ENCODE measurements at places on chromosomes 12 and 14.
A peak's percentile ranks its signal among the peaks of the same experiment; 100 is the strongest.

- DNase-seq = no peak
Measured at GRCh38 chr14:84340938-84341337, 1189.0 kb upstream of the FLRT2 start.

DNA sequence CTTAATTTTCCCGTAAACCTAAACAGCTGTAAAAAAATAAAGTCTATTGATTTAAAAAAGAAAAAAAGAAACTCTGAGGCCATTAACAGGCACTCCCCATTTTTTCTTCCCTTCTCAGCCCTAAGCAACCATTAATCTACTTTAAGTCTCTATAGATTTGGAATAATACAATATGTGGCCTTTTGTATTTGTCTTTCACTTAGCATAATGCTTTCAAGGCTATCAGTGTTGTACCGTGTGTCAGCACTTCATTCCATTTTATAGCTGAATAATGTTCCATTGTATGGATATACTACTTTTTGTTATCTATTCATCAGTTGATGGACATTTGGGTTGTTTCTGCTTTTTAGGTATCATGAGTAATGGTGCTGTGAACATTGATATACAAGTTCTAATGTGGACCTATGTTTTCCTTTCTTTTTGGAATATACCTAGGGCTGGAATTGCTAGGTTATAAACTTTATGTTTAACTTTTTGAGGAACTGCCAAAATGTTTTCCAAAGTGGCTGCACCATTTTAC, 15.7 kb downstream of the CREBL2 start:
- DNase-seq = no peak

DNA sequence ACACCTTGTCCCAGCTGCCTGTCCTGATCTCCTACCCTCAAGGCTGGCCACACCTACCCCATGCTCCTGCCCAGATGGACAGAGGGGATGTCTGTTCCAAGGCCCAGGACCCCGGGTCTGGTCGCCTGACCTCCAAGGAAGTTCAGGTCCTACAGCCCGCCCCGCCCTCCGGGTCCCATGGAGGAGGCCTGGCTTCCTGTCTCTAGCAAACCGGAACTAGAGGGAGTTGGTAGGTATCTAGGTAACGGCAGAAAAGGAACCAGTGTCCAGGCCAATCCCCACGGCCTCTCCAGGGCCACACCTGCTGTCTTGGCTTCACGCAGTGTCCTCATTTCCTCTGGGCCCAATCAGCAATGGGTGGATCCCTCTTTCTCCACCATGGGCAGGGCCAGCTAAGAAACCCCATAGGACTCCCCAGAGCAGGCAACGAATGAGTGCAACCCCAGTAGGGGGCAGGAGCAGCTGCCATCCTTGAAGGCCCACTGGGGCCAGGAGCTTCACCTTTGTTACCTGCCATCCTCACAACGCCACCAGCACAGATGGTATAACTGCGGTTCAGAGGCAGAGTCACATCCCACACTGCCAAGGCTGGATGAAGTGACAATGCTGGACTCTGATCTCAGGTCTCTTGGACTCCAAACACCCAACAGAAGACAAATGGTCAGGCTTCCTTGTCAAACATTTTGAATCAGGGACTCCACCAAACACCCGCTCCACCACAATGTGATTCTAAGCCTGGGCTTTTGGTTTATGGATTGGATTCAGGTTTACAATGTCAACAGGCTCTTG, 25.1 kb upstream of the RPLP0 start:
- DNase-seq = peak; percentile 76

DNA sequence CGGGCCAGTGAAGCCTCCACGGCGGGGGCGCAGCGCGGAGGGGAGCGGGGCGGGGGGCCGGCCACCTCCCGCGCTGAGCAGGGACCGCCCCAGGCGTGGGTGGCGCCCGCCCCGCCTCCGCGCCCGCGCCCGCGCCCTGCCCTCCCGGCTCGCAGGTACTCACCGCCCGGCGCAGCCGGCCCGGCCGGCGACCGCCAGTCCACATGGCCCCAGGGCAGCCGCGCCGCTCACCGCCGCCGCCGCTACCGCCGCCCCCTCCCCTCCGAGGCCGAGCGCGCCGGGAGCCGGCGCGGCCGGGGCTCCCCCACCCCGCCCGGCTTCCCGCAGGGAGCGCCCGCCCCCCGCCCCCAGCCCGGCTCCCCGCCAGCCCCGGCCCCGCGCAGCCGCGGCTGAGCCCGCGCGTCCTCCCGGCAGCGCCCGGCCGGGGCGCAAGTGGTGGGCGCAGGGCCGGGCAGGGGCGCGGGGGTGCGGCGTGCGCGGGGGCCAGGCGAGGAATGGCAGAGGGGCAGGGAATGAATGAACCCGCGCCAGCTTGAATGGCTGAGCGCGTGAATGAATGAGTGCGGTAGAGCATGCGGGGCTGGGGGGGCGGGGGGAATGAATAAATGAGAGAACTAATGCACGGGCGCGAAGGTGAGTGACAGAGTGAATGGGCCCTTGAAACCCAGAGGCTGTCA, at the start of gene BEGAIN:
BEGAIN (minus strand) TSS at position 332 of the 677 bp plus-strand sequence; CDS start at position 205, 127 bp downstream.
- DNase-seq = no peak

DNA sequence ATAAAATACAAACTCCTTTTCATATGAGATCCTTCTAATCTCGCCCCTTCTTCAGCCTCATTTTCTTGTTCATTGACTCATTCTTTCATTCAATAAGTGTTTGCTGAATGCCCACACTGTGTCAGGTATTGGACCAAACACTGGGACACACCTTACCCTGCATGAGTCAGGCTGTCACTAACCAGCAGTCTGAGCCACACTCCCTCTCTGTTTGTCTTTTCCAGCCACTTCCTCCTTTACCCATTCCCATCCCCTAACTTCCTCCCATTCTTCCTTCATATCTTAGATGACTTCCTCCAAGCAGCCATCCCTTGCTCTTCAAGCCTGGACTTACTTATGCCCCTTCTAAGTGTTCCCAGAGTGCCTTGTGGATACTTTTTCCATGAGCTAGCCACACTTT, 27.0 kb upstream of the HIF1A start:
- peak; percentile 36 for DNase-seq

DNA sequence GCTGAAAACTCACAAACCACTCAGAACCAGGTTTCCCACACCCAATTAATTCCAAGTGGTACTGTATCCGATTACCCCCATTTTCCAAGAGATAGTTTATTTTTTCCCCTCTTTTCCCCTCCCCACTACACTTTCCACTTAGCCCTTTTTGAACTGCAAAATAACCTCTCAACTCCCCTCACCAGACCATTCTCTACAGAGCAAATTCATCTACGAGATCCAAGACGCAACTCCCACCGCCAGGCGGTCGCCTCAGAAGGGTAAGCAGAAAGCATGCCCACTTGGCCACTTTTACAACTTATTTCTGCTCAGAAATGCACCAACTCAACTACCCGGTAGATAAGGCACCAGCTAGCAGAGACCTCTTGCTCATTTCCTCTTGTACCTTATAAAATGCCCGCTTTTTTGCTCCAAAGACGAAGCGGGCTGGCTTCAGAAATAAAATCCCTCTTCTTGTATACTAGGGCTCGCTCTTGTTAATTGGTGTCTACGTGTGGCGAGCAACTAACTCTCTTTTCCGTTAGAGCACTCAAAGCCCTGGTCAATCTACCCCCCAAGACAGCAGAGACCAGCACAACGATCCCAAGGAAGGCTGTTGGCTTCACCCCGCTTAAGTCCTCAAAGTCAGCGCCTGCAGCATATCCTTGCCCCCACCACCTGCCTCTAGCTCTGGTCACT, 910 bp upstream of the SRP54 start:
- DNase-seq = peak; percentile 59

DNA sequence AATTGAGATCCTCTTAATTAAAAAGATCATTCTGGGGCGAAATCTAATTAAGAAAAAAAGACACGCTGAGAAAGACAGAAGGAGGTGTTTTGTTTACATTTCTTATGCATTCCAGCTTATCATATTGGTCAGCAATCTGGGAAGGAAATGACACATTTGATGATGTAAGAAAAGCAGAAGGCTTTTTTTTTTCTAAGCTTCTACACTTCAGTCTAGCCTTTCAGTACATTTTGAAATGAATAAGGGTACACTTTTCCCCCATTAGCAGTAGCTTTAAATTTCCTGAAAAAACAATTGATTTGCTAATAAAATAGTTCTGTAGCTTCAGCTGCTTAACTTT, 5.9 kb upstream of the GSC start:
- DNase-seq = no peak

DNA sequence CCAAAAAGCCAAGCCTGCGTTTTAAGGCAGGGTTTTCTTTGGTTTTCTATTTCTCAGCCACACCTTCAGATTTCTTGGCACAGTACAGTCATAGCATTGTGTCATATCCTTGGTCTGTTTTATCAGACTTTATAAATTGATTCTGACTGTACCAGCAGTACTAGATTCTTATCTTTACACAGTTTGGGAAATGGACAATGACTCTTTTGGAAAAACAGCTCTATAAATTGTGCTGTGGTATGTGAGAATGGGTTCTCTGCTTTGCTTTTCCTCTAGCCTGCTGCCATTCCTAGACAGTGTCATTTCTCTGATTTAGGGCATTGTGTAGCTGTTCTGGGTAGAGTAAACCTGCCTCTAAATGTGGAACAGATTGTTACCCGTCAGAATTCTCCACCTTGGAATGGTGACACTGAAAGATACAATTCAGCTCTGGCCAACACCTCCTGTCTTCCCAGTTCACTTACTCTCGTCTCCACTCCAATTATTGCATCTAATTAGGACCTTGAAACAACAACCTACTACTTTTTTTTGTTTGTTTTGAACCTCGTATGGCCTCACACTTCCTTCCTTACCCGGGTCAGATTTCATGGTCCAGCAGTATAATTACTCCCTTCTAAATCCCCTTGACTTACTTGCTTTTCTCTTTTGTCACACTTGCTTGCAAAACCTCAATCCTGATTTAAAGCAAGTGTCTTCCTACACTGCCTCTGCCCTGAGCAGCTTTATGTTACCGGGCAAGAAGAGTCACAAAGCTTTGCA, 226.3 kb downstream of the ERC1 start:
- DNase-seq = no peak

DNA sequence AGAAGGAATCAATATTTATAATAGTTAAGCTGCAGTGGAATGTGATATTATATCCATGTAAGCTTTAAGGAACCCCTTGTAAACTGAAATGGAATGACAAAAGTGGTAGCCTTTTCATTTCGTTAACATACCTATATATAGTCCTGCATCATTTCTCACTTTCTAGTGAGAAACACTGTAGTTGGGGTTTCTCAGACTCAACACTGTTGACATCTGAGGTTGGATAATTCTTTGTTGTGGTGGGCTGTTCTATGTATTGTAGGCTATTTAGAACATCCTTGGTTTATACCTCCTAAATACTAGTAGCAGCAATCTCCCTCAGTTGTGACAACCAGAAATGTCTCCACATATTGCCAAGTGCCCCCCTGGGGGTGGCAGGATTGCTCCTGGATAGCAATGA, 79.1 kb downstream of the RAD52 start:
- DNase-seq = no peak

DNA sequence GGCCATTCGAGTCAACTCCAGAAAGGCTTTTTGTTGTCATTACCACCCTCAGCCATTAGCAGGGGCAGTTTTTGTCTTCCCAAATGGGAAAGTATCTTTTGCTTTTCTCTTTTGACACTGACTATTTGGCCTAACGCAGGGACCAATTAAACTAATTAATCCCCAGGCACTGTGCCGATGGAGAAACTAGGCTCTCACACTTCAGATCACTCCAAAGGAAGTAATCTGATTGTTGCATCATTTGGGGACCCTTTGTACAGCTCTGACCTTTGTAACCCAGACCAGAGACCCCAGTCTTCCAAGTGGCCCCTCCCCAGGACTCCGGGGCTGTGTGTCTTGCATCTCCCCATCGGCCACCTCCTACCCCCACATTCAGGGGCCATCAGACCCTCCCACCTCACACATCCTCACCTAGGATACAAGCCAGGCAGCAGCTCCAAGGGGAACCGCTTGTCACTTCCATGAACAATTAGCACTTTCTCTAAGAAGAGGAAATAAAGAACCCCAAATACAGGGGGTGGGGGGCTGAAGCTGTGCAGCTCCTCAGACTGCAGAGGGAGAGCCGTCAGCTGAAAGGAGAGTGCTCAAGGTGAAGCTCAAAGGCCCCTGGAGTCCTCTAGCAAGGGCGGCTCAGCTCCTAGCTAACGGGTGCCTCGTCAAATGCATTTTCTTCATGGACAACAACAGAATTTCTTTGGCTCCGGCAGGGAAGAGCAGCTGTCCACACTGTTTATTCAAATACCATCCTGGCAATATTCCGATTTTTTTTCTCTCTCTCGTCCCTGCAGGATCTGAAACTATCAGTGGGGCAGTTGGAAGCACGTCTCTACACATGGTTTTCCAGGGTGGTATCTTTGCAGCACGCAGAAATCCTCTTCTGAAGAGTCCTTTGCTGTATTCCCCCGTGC, 64.3 kb upstream of the DIO3 start:
- no peak for DNase-seq

DNA sequence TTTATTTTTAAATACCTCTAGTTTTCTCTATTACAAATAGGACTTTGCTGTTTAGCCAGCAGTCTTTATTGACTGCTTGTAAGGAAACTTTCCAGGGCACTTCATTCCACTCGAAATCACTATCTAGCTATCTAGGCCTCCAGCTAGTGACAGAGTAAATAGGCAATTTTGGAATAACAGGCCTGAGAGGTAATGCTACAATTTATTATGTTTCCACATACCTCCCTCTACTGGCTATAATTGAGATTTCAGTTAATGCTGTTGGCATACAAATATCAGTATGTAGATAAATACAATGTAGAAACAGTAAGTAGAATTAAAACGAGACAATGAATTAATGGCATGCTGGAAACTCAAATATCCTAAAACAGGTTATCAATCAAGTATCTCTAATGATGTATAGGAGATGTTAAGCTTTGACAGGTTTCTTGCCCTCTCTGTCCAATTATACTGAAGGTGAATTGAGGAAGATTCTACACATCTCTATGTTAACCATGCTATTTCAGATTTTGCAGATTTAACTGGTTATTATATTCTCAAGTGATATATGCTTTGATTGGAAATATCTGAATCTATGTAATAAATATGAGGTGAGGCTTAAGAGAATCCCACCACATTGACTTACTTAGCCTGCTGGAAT, 7.2 kb downstream of the DTD2 start:
- peak; percentile 27 for DNase-seq

Data from suppressor macrophage (primary cell).